H9 (cell line): ENCODE measurements at places on chromosomes 4 and X.

GRCh38 chrX:153869473-153870287, 16.3 kb downstream of the L1CAM start:
- no peak for DNase-seq

GRCh38 chr4:48602763-48603162, 112.7 kb downstream of the ZAR1 start:
- no peak for DNase-seq

DNA sequence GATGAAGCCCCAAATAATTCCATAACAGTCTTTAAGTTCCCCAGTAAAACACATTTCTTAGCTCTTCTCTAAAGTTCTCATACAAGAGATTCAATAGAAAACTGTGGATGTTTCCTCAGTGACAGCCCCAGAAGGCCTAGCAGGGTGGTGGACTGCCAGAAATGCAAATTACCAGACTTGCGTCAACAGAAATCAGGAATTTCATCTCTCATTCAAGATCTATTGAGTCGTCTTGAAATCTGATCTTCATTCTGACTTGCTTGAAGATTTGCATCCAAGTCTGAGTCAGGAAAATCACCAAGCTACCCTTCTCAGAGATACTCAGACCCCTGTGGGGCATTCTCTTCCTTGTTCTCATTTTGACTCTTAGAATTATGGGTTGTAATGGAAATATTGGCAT, 68.9 kb upstream of the NDP start:
- no peak for DNase-seq

- DNase-seq: peak; percentile 63
Observed at GRCh38 chr4:48483006-48483776, at the start of gene SLC10A4. Gene SLC10A4, plus strand, starts transcription at chr4:48483343. Its CDS starts 219 bp downstream, at chr4:48483562.

DNA sequence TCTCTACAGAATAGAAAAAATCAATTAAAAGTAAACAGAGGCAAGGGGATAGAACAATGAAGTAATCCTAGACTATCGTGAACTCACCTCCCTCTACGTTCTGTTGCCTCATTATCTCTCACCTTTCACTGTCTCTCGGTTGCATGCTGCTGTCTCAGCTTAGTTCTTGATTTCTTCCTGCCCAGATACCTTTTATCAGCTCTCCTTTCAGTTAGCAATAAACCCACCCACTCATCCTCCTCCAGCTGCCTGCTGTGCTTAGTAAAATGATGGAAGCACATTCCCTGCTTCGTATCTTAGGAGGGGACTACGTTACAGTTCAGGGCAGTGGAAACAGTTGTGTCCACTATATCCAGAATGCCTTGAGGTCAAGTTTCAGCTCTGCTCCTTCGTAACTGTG, 1709.5 kb upstream of the AGA start:
- DNase-seq: no peak

GRCh38 chrX:111207851-111208250, 62.4 kb downstream of the CAPN6 start:
- no peak for DNase-seq

- DNase-seq: no peak
Observed at GRCh38 chr4:114249561-114249960, 270.1 kb upstream of the ARSJ start.

GRCh38 chr4:90443231-90443630, 316.0 kb downstream of the CCSER1 start:
- DNase-seq: no peak

DNA sequence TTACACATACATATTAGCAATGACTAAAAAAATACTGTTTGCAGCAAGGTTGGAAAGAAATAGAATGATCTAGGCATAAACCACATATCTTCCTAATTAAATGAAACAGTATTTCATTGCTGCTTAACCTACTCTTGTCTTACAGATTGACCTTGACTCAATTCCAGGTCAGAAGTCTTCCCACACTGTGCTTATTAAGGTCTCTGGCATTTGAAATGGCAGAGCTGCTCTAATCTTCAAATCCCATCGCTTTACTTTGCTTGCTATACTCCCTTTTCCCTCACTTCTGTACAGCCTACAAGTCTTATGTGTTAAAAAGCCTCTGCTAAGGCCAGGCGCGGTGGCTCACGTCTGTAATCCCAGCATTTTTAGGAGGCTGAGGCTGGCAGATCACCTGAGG, 424.5 kb downstream of the RPA4 start:
- no peak for DNase-seq

- DNase-seq: no peak
Observed at GRCh38 chrX:53263597-53264094, 17.7 kb downstream of the IQSEC2 start.

GRCh38 chr4:86452924-86453531, 93.2 kb upstream of the MAPK10 start:
- no peak for DNase-seq
